ENCODE measurements at places on chromosomes 3 and 15. TPM values are rescaled to one million over a fixed set of nuclear protein-coding genes. Genes with fewer than 3 reads are reported as not detected.

MCCC1 gene
- 76.0 TPM for polyA plus RNA-seq

TNNC1 gene
- polyA plus RNA-seq: 6.2 TPM

DAZL gene
- polyA plus RNA-seq: not detected

DNA sequence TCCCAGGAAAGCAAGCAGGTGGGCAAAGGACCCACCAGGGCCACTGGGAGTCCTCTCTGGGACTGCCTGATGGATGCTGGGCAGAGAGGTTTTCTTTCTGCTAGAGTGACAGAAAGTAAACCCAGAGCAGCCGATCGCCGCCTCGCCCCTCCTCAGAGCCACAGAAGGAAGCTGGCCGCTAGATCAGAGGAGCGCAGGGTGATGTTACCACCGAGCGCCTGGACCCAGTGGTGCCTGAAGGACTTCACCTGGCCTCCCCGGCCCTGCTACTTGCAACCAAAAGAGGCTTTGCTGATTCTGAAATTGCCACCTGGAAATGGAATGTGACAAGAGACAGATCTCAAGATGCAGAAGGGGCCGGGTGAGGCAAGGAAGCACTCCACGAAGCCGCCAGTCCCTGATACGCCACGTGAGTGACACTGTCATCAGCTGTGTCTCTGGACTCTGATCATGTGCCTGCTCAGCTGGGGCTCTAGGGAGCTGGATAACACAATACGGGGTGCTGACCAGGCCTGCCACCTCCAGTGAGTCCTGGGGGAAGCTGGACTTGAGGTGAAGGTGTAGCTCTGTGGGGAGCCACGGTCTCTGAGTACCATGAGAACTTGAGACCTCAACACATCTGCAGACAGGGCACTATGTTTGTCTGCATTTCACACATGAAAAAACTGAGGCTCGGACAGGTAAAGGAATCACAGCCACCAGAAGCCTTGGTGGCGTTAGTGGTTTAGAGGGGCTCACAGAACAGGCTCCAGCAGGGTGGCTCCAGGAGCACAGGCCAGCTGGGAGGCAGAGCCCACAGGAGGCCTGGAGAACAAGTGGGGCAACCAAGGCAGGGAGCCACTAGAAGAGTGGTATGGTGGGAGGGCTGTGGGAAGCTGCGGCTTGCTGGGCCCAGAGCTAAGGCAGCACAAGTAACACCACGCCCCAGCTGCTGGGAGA, 137.9 kb upstream of the PRR20G start:
- no peak for DNase-seq

DNA sequence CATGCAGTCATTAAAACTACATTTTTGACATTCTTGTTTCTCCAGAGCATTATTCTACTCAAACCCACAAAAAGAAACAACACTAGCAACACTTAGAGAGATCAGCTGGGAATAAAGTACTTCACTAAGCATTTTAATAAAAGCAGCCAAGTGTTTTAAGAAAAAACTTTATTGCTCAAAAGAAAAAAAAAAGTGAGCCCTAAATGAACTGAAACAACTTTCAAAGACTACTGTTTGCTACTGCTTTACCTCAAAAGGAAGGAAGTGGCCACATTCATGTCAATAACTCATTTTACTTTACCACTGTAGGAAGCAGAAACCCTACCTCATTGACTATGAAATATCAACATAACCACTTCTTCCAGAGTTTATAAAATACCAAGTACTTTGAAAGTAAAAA, 91.3 kb downstream of the UACA start:
- DNase-seq: no peak

DNA sequence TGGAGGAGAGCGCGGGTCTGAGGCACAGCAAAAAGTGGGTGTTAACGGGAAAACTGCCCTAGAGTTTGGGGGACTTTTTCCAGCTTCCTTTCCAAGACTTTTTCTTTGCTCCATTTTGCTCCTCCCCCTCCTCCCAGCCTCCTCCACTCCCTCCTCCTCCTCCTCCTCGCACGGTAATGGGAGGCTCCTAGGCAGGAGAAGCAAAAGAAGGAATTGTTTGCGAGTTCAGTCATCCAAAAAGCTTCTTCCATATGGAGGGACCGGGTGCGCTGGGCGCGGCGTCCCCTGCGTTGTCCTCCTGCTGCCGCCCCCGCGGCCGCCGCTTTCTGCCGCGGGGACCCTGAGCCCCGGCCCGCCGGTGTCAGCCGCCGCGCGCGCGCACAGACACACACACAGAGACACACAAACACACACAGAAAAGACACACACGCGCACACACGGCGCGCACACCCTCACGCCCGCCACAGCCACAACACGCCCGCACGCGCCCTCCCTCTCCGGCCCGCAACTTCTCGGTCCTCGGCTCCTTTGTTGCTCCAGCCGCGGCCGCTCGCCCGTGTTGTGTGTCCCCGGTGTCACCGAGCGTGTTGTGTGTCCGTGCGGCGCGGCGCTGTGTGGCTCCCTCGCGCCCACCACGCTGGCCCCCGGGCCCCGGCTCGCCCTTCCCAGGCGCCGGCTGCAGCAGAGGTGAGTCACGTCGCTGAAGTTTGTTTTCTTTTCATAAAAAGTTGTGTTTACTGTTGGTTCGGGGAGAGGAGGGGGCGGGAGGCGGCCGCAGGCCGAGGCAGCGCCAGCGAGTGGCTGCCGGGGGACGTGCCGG, at the start of gene BOC:
BOC (plus strand) TSS at position 228 of the 820 bp plus-strand sequence. CDS start 38,246 bp downstream, outside the sequence.
- DNase-seq: peak; percentile 83

Data from left kidney (tissue), 8 donors.